Activated naive CD8-positive, alpha-beta T cell treated with anti-CD3 and anti-CD28 coated beads, Interleukin-2, amount 10 ng/mL, durations not matched to agents 7 days and 5 days (primary cell): ENCODE measurements at places on chromosomes 3 and 15. TPM values are rescaled to one million over a fixed set of nuclear protein-coding genes. Genes with fewer than 3 reads are reported as not detected.

- peak overlapping the region; percentile 96 for H3K27ac ChIP-seq
- peaks cover 29% of the 10 kb centered on the region for H3K4me1 ChIP-seq
- peaks cover 3% of the 10 kb centered on the region for H3K27me3 ChIP-seq
- H3K36me3 ChIP-seq: peaks cover 3% of the 10 kb centered on the region
- peak; percentile 70 for DNase-seq
- peak overlapping the region; percentile 88 for H3K4me3 ChIP-seq
These were observed 110.3 kb upstream of the KLF13 start for GRCh38 chr15:31216215-31216911.

The GHSR gene
- total RNA-seq: not detected

The C2CD4B gene
- total RNA-seq: not detected

The MYEF2 gene
- total RNA-seq: 36.5 TPM

DNA sequence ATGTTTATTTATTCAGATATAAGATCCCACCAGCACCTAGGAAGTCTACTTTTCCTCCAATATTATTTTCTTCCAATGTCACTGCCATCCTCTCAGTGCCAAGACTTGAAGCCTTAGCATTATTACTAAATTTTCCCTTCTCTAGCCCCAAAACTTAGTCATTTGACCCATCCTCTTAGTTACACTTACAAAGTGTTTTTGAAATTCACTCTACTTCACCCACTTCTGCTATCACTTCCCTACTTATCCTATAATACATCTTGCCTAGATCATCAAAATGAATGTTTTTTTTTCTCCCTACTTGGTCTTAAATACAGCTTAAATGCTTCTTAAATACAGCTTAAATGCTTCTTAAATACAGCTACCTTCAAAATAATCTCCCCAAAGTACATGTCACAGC, 376.6 kb downstream of the RSL24D1 start:
- H3K36me3 ChIP-seq: no peaks in the 10 kb centered on the region
- no peak overlapping the region for H3K4me3 ChIP-seq
- H3K27ac ChIP-seq: no peak overlapping the region
- H3K27me3 ChIP-seq: no peaks in the 10 kb centered on the region
- no peak for DNase-seq
- no peaks in the 10 kb centered on the region for H3K4me1 ChIP-seq

The GP9 gene
- total RNA-seq: not detected

DNA sequence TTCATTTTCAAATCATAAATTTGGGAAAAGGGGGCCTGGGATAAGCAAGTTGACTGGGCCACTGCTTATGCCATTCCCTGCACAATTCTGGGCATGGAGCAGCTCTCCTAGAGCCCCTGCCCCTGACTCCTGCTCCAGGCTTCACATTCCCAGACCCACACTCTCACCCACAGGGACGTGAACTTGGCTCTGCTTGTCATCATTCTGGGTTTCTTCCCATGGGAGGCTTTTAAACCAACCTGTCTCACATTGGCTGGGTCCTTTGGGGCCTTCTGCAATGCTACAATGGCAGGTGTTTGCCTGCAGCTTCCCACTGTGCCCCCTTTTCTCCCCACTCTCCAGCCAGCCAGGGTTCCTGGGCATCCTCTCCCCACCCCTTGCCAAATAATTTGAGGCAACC, 49.1 kb downstream of the CYP19A1 start:
- no peak overlapping the region for H3K27ac ChIP-seq
- no peaks in the 10 kb centered on the region for H3K27me3 ChIP-seq
- no peaks in the 10 kb centered on the region for H3K4me1 ChIP-seq
- no peak overlapping the region for H3K4me3 ChIP-seq
- no peak for DNase-seq
- H3K36me3 ChIP-seq: no peaks in the 10 kb centered on the region

The ADCY5 gene
- total RNA-seq: not detected

- H3K4me1 ChIP-seq: no peaks in the 10 kb centered on the region
- H3K4me3 ChIP-seq: no peak overlapping the region
- peak; percentile 22 for DNase-seq
These were observed 198.8 kb downstream of the XXYLT1 start for GRCh38 chr3:195071916-195072820.

GRCh38 chr15:79724804-79725203, 172.0 kb downstream of the MTHFS start:
- no peak for DNase-seq
- no peak overlapping the region for H3K27ac ChIP-seq
- no peaks in the 10 kb centered on the region for H3K36me3 ChIP-seq
- peaks cover 13% of the 10 kb centered on the region for H3K27me3 ChIP-seq
- H3K4me3 ChIP-seq: no peak overlapping the region

GRCh38 chr15:66108483-66109265, 144.9 kb downstream of the MEGF11 start:
- H3K27ac ChIP-seq: no peak overlapping the region
- peaks cover 15% of the 10 kb centered on the region for H3K27me3 ChIP-seq
- H3K4me1 ChIP-seq: no peaks in the 10 kb centered on the region
- H3K36me3 ChIP-seq: no peaks in the 10 kb centered on the region
- no peak overlapping the region for H3K4me3 ChIP-seq

The ARHGEF26 gene
- not detected for total RNA-seq

DNA sequence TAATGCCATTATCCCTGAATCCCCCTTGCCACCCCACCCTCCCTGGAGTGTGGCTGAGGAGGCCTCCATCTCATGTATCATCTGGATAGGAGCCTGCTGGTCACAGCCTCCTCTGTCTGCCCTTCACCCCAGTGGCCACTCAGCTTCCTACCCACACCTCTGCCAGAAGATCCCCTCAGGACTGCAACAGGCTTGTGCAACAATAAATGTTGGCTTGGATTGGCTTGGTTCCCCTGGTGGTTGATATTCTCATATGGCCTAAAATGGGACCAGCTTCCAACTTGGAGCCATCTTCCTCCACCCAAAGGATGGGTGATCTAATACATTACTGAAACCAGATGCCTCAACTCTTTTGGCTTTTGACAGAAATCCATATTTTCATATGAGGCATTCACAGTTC, 34.9 kb downstream of the VIPR1 start:
- peak overlapping the region; percentile 2 for H3K27ac ChIP-seq
- H3K4me3 ChIP-seq: no peak overlapping the region
- H3K36me3 ChIP-seq: no peaks in the 10 kb centered on the region
- H3K4me1 ChIP-seq: peaks cover 5% of the 10 kb centered on the region
- DNase-seq: no peak
- H3K27me3 ChIP-seq: peaks cover 6% of the 10 kb centered on the region

DNA sequence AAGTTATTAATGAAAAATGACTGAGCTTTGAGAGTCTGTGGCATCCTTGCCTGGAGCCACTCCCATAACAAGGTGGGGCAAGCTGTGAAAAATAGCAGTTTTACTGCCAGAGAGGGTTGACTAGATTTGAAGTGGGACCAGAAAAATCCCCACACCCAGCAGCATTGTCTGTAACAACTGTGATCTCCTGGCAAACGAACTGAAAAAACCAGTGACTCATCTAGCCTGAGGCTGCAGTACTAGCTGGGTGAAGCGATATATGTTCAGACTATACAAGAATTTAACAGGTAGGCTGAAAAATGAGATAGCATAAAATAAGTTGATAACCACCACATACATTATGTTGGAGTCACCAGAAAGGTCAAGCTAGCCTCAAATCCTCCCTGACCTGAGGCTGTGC, 64.0 kb downstream of the DPH6 start:
- no peak overlapping the region for H3K4me3 ChIP-seq
- DNase-seq: no peak
- no peak overlapping the region for H3K27ac ChIP-seq
- no peaks in the 10 kb centered on the region for H3K27me3 ChIP-seq
- no peaks in the 10 kb centered on the region for H3K4me1 ChIP-seq

DNA sequence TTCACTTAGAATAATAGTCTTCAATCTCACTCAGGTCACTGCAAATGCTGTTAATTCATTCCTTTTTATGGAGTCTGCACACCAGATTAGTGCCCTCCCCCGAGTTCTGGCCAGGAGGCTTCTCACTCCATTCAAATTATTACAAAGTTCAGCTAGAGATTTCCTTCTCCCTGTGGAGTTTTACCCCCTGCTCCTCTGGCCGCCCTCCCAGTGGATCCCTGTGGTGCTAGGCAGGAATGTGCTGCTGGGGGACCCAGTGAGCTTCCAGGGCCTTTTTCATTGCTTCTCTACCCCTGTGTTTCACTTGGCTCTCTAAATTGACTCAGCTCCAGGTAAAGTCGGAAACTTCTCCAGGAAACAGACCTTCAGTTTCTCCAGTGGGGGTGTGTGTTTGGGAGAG, 42.7 kb upstream of the CD200R1L start:
- H3K27ac ChIP-seq: no peak overlapping the region
- no peaks in the 10 kb centered on the region for H3K36me3 ChIP-seq
- no peaks in the 10 kb centered on the region for H3K4me1 ChIP-seq
- H3K27me3 ChIP-seq: no peaks in the 10 kb centered on the region

- H3K4me3 ChIP-seq: no peak overlapping the region
- peaks cover 1% of the 10 kb centered on the region for H3K4me1 ChIP-seq
- peaks cover 10% of the 10 kb centered on the region for H3K27me3 ChIP-seq
- no peaks in the 10 kb centered on the region for H3K36me3 ChIP-seq
These were observed 28.0 kb downstream of the SPATA12 start for GRCh38 chr3:57088503-57088902.

- DNase-seq: no peak
- H3K27me3 ChIP-seq: peaks cover under 1% of the 10 kb centered on the region
- H3K36me3 ChIP-seq: no peaks in the 10 kb centered on the region
- no peak overlapping the region for H3K27ac ChIP-seq
- H3K4me1 ChIP-seq: peaks cover 10% of the 10 kb centered on the region
These were observed 31.3 kb upstream of the TMEM115 start for GRCh38 chr3:50390508-50391224.

DNA sequence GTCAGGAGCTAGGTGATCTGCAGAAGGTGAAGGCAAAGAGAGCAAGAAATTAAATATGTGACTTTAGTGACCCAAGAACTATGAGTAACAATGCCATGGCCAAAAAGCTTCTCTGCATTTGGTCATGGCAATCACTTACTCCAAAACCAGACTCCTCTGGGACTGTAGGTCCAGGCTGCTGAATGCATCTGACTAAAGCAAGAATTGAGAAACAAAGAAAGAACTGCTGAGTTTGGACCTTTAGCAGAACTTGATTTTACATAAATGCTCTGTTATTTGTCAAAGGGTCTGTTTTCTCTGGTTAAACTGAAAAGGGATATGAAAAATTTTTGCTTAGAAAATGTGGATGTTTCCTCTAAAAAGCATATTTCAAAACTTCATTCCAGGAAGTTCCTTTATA, 1102.2 kb downstream of the IGSF11 start:
- no peaks in the 10 kb centered on the region for H3K36me3 ChIP-seq
- no peak overlapping the region for H3K4me3 ChIP-seq
- H3K27me3 ChIP-seq: no peaks in the 10 kb centered on the region

- no peaks in the 10 kb centered on the region for H3K4me1 ChIP-seq
- no peak overlapping the region for H3K27ac ChIP-seq
- no peaks in the 10 kb centered on the region for H3K27me3 ChIP-seq
- no peak for DNase-seq
- no peaks in the 10 kb centered on the region for H3K36me3 ChIP-seq
These were observed 90.3 kb upstream of the PRR23E start for GRCh38 chr3:127102587-127102986.

The PBRM1 gene
- total RNA-seq: 73.5 TPM

- peak overlapping the region; percentile 67 for H3K4me3 ChIP-seq
- H3K27me3 ChIP-seq: peaks cover 14% of the 10 kb centered on the region
- no peaks in the 10 kb centered on the region for H3K36me3 ChIP-seq
These were observed 643 bp upstream of the LMCD1 start for GRCh38 chr3:8500989-8501370.
